ENCODE measurements at places on chromosomes 16 and 17.
A peak's percentile ranks its signal among the peaks of the same experiment; 100 is the strongest.

DNA sequence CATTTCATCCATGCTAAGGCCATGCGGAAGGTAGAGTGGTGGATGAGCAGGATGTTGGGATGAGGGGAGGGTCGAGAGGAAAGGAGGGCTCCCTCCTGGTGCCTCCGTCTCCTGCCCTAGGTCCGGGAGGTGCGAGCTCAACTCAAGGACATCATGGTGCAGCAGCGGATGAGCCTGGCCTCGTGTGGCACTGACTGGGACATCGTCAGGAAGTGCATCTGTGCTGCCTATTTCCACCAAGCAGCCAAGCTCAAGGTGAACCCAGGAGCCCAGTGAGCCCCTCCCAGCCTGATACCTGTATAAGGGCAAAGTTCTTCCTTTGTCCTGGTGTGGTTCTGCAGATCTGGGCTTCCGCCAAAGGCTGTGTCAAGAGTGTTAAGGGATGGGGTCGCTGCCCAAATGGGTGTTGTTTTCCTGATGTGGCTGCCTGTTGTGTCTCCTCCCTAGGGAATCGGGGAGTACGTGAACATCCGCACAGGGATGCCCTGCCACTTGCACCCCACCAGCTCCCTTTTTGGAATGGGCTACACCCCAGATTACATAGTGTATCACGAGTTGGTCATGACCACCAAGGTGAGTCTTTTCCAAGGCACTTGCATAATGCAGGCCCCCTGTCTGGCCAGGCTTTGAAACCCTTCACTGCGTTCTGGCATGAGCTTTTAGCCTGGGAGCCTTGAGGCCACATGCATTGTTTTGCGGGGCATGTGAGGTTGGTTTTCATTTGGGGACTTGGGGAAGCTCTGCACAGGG is 14.9 kb downstream of the DHX38 start:
- DNase-seq = no peak

GRCh38 chr17:77208217-77208808 is 67.5 kb downstream of the SEC14L1 start:
- peak; percentile 41 for DNase-seq

- no peak for DNase-seq
These were observed 18.4 kb upstream of the UBE2I start for GRCh38 chr16:1290860-1291575.

- DNase-seq = no peak
These were observed 25.1 kb downstream of the SLC7A5 start for GRCh38 chr16:87844120-87844733.

GRCh38 chr17:76659928-76660655 is 16.5 kb upstream of the ST6GALNAC1 start:
- no peak for DNase-seq

DNA sequence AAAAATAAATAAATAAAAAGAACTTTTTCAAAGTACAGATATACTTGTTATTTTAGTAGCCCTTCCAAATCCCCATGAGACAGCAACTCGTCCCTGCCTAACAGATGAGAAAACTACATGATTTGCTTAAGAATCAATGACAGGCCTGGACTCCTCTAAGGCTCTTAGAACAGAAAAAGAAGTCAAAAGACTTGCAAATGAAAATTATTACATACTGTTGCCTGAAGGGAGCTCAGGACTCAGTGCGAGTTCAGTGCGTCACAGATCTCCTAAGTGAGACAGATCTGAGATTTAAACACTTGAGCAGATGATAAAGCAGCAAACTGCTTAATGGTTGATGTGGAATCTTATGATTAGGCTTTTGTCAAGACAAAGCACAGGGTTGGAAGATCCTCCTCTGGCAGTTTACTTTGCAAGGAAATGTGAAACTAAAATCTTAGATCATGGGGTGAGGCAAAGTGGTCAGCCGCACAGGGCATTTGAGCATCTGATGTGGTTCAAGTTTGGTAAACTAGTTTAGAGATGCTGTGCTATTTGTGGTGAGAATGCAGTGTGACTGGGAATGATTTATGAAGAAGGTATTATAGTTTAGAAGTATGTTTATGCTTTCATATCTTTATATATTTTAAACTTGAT is 138.1 kb downstream of the TRIM37 start:
- DNase-seq = no peak

GRCh38 chr17:79182176-79183042 is 107.8 kb downstream of the ENGASE start:
- DNase-seq = no peak

- no peak for DNase-seq
These were observed 15.8 kb downstream of the PGS1 start for GRCh38 chr17:78394209-78394608.

GRCh38 chr17:76561799-76562268 is 22.0 kb downstream of the PRCD start:
- DNase-seq = no peak

DNA sequence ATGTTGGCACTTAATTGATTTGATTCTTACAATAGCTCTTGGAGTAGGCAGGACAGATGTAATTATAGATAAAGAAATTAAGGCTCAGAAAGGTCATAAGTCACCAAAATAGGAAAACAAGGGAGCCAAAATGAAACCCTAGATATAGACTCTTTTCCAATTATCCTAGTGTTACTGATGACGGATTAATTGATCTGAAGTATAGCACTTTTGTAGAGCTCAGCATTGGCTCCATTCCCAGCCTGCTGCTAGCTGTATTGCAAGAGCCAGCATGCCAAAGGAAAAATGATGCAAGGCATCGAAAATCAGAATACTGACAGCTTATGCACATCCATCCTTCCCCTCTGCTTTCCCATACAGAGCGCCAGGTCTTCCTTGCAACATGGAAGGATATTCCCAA is 21.6 kb upstream of the RASL10B start:
- DNase-seq = no peak

GRCh38 chr16:76483307-76483909 is 206.2 kb downstream of the CNTNAP4 start:
- no peak for DNase-seq

- DNase-seq = no peak
These were observed 179.3 kb downstream of the SLC39A11 start for GRCh38 chr17:72913142-72913682.

GRCh38 chr17:39994448-39994847 is 13.8 kb downstream of the PSMD3 start:
- no peak for DNase-seq

GRCh38 chr16:4231367-4231766 is 10.5 kb downstream of the SRL start:
- no peak for DNase-seq

GRCh38 chr17:73283841-73284282 is 22.2 kb upstream of the CPSF4L start:
- DNase-seq = no peak

GRCh38 chr16:13186813-13187212 is 285.4 kb downstream of the SHISA9 start:
- DNase-seq = no peak

DNA sequence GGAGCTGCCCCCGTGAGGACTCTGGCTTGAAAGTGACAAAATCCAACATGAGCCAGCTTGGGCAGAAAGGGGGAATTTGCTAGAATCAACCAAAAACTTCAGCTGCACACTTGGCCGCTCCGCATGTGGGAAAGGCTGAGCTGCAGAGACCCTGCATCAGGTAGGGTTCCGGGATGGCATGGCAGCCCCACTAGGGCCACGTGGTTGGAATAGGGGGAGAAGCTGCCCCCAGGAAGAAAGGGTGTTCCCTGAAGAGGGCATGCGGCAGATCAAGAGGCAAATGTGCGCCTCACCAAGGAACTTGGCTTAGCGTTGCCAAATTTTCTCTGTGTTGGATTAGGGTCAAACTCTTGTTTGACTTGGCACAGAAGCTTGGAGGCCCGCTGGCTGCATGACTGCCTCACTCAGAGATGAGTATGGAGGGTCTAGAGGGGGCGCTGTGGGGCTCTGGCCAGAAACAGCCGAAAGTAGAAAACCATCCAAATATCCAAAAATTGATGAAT is 29.2 kb upstream of the WFIKKN2 start:
- no peak for DNase-seq

DNA sequence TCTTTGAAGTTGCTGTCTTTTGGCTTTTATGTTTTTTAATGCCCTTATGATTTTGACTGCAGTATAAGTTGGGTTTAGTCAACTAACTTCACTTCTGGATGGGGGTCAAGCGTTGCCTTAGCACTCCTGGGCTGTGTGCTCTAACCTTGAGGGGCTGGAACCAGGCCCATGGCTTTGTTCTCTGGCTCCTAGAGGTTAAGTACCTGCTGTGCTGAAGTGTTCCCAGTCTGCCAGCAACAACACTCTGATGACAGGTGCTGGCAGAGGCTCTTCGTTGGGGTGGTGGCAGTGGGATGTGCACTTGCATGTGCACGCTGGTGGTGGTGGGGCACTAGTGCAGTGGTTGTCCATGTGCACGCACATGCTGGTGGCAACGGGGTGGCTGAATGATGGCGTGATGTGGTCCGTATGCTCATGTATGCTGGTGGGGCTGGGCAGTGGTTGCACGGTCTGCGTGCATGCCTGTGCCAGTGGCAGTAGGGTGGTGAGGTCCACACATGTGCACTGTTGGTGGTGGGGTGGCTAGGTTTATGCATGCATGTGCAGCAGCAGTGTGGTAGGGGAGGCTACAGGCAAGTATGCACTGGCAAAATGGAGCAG is 447.8 kb upstream of the GOT2 start:
- no peak for DNase-seq

DNA sequence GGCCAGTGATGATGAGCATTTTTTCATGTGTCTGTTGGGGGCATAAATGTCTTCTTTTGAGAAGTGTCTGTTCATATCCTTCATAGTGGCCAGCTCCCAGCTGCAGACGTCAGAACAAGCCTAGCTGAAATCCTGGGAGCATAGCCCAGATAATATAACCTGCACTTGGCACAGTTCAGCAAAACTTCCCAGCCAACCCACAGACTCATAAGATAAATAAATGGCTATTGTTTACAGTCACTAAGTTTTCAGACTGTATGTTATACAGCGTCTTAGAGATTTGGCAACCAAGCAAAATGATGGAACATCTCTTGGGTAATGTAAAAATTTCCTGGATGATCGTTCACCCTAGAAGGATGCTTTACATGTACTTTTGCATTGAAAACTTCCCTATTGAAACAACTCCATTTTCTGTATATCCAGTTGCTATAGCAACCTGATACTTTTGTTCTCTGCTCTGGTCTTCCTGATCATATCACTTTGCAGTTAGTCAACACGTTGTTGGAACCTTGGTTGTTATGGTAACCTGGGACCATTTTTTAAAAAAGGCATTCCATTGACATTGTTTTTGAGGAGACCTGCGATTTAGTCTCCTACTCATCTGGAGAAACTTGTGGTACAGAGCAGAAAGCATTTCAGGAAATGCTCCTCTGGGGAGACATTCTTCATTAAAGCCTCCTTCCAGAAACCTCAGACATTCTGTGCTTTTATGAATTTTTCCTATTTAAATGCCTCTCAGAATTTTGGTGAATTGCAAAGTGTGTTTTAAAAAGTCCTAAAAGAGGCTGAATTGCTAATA is 378.7 kb downstream of the HS3ST4 start:
- no peak for DNase-seq

DNA sequence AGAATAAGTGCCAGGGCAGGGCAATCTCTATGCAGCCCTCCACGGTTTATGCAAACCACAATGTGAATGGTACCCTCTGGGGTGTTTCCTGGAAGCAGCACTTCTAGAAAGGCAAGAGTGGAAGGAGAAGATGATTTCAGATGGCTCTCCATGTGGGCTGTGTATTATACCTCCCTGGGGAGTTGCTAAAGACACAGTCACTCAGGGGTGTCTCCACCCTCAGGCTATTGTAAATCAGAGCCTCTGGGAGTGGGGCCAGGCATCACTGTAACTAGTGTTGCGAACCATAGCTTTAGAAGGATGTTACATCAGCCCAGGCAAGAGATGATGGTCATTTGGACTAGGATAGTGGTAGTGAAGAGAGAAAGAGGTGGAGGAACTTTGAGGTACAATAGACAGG is 83.3 kb upstream of the ZKSCAN2 start:
- no peak for DNase-seq

- DNase-seq = no peak
These were observed 16.4 kb upstream of the MARCHF10 start for GRCh38 chr17:62824290-62825131.

- DNase-seq = no peak
These were observed 31.7 kb downstream of the ABCC6 start for GRCh38 chr16:16191493-16192167.

DNA sequence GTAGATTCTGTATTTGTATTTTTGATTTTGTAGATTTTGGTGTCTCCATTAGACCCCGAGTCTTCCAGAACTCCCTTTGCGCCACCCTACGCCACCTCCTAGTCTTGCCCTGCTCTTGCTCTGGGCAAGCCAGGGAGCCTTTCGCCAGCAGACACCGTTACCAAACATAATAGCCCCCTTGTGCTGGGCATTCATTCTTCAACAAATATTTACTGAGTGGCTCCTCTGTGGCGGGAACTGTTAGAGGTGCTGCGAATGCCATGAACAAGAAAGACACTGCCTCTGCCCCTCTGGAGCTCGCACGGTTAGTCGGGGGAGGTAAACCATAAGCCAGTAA is 841 bp upstream of the GPT2 start:
- DNase-seq = no peak

- DNase-seq = no peak
These were observed 1.0 kb downstream of the FOXJ1 start for GRCh38 chr17:76139801-76140660.

DNA sequence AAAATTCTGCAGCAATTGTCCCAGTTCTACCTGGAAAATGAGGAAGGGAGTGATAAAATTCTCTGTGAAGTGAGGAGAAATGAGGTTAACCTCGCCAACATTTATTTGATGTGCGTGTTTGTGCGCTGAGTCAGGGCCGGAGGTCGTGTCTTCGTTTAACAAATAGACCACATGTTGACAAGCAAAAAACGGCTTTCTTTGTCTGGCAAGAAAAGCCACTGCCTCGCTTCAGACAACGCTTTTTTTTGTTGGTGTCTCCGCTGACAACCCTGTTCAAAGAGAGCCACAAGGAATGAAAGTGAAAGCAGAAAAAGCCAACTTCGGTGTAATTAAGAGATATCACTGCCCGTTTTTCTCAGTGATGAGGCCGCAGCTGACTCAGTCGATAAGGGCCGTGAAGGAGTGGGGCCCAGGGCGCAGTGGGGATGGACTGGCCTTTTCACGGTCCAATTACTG is 510.6 kb downstream of the CDH13 start:
- DNase-seq = no peak

- no peak for DNase-seq
These were observed 5.8 kb downstream of the PMFBP1 start for GRCh38 chr16:72166151-72166550.

DNA sequence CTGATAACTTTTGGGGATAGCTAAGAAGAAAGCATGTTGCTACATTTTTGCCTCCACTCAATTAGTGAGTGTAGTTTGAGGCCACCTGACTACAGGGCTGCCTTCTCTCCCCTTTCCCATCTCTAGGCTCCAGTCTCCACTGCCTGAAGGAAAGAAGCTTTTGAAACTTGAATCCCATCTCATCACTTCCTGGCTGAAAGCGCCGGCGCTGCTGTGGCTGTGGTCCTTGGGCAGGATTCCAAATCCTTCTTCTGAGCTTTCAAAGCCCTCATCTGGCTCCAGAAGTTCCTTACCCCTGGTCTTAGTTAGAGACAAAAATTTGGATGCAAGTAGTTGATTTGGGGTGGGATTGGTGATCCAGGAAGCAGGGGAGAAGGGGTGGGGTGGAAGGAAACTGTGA is 119.4 kb downstream of the FOXL1 start:
- DNase-seq = no peak

- DNase-seq = no peak
These were observed 29.8 kb downstream of the CNGB1 start for GRCh38 chr16:57941016-57941664.
